ENCODE measurements at places on chromosomes 2 and 18.

DNA sequence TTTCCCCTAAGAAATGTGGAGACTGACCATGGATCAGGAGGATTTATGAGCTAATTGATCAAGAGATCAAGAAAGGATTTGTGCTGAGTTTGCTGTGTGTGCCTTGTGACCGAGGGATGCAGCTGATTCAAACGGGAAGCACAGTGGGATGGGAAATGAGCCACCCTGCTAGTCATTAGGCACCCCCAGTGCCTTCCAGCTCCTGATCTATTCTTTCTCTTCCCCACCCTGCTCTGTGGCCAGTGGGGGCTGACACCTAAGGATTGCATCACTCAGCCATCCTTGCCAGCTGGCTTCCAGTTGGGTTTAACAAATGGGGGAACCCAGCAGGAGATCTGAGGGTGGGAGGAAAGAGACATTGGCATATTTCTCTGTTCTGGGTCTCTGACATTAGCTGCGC, 132.2 kb upstream of the CXCR4 start:
- DNase-seq, result no peak
- no peaks in the 10 kb centered on the region for H3K36me3 ChIP-seq
- H3K27me3 ChIP-seq, result no peaks in the 10 kb centered on the region
- no peak overlapping the region for H3K27ac ChIP-seq

DNA sequence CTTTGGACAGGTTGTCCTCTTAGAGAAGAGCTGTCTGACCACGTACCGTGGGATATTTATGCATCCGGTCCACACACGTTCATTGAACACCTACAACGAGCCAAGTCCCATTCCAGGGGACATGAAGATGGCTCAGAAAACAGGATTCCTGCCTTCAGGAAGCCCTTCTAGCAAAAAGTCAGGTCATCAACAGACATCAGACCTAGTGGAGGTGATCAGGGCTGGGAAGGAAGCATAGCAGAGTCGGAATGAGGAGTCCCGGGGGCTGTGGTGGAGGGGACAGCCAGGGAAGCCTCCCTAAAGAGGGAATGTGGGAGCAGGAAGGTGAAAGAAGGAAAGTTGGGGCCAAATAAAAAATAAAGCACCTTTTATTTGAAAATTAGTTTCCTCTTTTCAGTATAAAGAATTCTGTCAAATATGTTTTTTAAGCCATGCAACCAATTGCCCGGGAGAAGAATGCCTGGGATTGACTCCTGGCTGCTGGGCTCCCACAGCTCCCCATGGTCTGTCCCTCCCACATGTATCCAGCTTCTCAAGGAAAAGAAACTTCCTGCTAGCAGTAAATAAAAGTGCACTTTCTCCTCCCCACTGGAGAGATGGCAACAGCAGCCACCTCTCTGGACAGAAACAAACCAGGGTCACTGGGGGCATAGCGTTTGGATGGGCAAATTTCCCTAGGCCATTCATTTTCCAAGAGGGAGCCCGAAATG, 144.8 kb downstream of the SMAD7 start:
- H3K27me3 ChIP-seq, result no peaks in the 10 kb centered on the region
- H3K4me3 ChIP-seq, result no peak overlapping the region
- H3K4me1 ChIP-seq, result peaks cover 15% of the 10 kb centered on the region
- peaks cover 2% of the 10 kb centered on the region for H3K36me3 ChIP-seq
- H3K27ac ChIP-seq, result no peak overlapping the region

GRCh38 chr2:238727585-238728329, 120.1 kb upstream of the TWIST2 start:
- H3K4me3 ChIP-seq, result no peak overlapping the region
- H3K27me3 ChIP-seq, result no peaks in the 10 kb centered on the region
- no peaks in the 10 kb centered on the region for H3K36me3 ChIP-seq
- no peak for DNase-seq

GRCh38 chr2:143764261-143764660, 635.0 kb downstream of the ARHGAP15 start:
- H3K36me3 ChIP-seq, result no peaks in the 10 kb centered on the region
- no peak overlapping the region for H3K27ac ChIP-seq
- H3K4me1 ChIP-seq, result peaks cover 5% of the 10 kb centered on the region
- no peaks in the 10 kb centered on the region for H3K27me3 ChIP-seq
- no peak for DNase-seq

GRCh38 chr2:105510761-105511528, 112.1 kb upstream of the FHL2 start:
- no peak overlapping the region for H3K4me3 ChIP-seq
- no peak overlapping the region for H3K27ac ChIP-seq
- H3K27me3 ChIP-seq, result peaks cover 24% of the 10 kb centered on the region
- DNase-seq, result no peak
- peaks cover 4% of the 10 kb centered on the region for H3K4me1 ChIP-seq
- no peaks in the 10 kb centered on the region for H3K36me3 ChIP-seq

DNA sequence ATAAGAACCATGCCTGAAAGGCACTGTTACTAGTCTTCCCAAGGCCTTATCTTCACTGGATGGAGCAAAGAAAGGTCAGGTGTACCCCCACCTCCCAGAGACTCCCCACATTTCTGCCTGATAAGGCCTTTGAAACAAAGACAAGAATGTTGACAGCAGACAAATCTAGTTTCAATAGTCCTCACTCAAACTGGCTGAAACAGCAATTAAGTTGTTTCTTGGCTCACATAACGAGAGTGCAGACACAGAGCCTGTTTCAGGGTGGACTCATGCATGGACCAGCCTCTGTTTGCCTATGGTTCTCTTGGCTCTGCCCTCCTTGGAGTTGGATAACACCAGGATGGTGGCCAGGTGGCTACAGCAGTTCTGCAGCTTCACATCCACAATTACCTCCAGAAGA, 7.5 kb upstream of the CFAP221 start:
- no peak overlapping the region for H3K4me3 ChIP-seq
- peaks cover 21% of the 10 kb centered on the region for H3K27me3 ChIP-seq
- H3K36me3 ChIP-seq, result peaks cover 2% of the 10 kb centered on the region
- no peak for DNase-seq

- no peak overlapping the region for H3K27ac ChIP-seq
- H3K4me3 ChIP-seq, result no peak overlapping the region
- H3K27me3 ChIP-seq, result no peaks in the 10 kb centered on the region
- no peaks in the 10 kb centered on the region for H3K36me3 ChIP-seq
Observed at GRCh38 chr18:73793386-73793785, 354.2 kb downstream of the FBXO15 start.

DNA sequence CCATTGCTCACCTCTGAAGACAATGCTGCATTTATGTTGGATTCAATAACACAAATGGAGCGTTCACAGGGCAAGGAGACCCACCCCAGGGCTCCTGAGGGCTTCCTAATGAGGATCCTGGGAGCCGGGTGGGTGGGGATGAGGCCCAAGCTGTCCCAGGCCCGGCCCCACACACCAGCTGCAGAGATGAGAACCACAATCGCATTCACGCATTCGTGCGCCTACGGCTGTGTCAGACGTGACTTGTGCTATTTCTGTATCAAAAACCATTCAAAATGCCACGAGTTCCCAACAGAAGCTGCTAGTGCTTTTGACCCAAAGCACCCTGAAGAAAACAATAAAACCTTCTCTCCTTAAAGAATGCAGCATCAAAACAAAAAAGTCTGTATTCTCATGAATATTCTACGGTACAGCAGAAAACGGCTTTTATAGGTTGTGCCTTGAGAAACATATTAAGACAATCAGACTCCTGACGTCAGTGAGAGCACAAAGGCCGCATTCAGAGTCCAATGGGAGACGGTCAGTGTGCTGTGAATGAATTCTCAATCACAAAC, 205.4 kb downstream of the HDAC4 start:
- H3K27ac ChIP-seq, result peak overlapping the region; percentile 97
- no peaks in the 10 kb centered on the region for H3K27me3 ChIP-seq
- peak overlapping the region; percentile 67 for H3K4me3 ChIP-seq
- peaks cover 81% of the 10 kb centered on the region for H3K4me1 ChIP-seq
- peaks cover 12% of the 10 kb centered on the region for H3K36me3 ChIP-seq

DNA sequence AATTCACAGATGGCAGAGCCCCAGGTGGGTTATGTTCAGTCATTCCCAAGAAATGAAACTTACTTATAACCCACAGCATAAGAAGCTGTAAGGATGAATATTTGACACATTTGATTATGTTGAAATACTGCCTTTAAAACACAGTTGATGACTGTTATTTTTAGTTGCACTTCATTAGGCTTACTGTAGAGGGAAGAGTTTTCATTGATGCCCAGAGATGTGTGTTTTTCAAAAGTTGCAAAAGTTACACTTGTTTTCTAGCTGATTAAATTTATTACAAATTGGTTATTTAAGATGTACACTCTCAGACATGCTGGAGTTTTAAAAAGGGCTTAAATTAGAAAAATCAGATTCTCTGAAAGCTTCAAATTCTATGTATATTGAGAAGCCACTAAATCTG, 506.1 kb downstream of the PARD3B start:
- no peak overlapping the region for H3K27ac ChIP-seq
- H3K36me3 ChIP-seq, result no peaks in the 10 kb centered on the region
- no peak overlapping the region for H3K4me3 ChIP-seq
- peaks cover 17% of the 10 kb centered on the region for H3K4me1 ChIP-seq
- DNase-seq, result no peak

DNA sequence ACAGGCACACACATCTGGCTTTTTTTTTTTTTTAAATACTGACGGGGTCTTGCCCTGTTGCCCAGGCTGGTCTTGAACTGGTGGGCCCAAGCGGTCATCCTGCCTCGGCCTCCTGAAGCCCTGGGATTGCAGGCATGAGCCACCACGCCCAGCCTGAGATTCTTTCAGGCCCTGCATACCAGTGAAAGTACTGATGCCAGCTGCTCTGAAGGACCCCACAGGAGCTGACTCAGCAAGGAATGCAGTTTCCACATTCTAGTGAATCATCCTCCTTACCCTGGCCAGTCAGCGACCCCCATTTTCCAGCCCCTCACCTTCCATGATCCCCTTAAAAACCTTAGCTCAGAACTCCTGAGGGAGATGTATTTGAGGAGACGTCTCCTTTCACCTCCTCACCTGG, 5.8 kb upstream of the DTYMK start:
- H3K4me3 ChIP-seq, result peak overlapping the region; percentile 23
- H3K36me3 ChIP-seq, result peaks cover 2% of the 10 kb centered on the region

GRCh38 chr2:223247136-223247535, 195.1 kb downstream of the KCNE4 start:
- no peaks in the 10 kb centered on the region for H3K4me1 ChIP-seq
- H3K27me3 ChIP-seq, result no peaks in the 10 kb centered on the region
- peaks cover 11% of the 10 kb centered on the region for H3K36me3 ChIP-seq
- H3K27ac ChIP-seq, result no peak overlapping the region
- no peak overlapping the region for H3K4me3 ChIP-seq

GRCh38 chr2:226256709-226257376, 542.8 kb downstream of the IRS1 start:
- no peak for DNase-seq
- no peaks in the 10 kb centered on the region for H3K27me3 ChIP-seq
- no peak overlapping the region for H3K4me3 ChIP-seq
- no peak overlapping the region for H3K27ac ChIP-seq
- no peaks in the 10 kb centered on the region for H3K4me1 ChIP-seq
- H3K36me3 ChIP-seq, result peaks cover 6% of the 10 kb centered on the region

GRCh38 chr18:46283268-46283667, 179.1 kb downstream of the HAUS1 start:
- no peak overlapping the region for H3K4me3 ChIP-seq
- H3K4me1 ChIP-seq, result peaks cover 27% of the 10 kb centered on the region
- H3K27ac ChIP-seq, result no peak overlapping the region
- no peak for DNase-seq
- H3K27me3 ChIP-seq, result no peaks in the 10 kb centered on the region

GRCh38 chr2:96877631-96878092, 7.8 kb upstream of the SEMA4C start:
- H3K27ac ChIP-seq, result no peak overlapping the region
- no peak for DNase-seq
- no peak overlapping the region for H3K4me3 ChIP-seq
- H3K36me3 ChIP-seq, result no peaks in the 10 kb centered on the region
- no peaks in the 10 kb centered on the region for H3K27me3 ChIP-seq

All from neural crest cell (in vitro differentiated cells).